ENCODE measurements at places on chromosomes 13 and 19.
A peak's percentile ranks its signal among the peaks of the same experiment; 100 is the strongest.

GRCh38 chr19:367963-368629 is 23.5 kb upstream of the MIER2 start:
- DNase-seq = no peak

- DNase-seq = no peak
These were observed 18.3 kb downstream of the TGFB1 start for GRCh38 chr19:41335467-41335866.

- no peak for DNase-seq
These were observed 42.2 kb upstream of the TEX29 start for GRCh38 chr13:111278258-111278657.

- DNase-seq = no peak
These were observed 130.8 kb downstream of the OLFM4 start for GRCh38 chr13:53159431-53159830.

GRCh38 chr19:16070366-16070990 is 5.8 kb upstream of the TPM4 start:
- no peak for DNase-seq

- DNase-seq = no peak
These were observed 21.2 kb downstream of the AP3D1 start for GRCh38 chr19:2129892-2130770.

DNA sequence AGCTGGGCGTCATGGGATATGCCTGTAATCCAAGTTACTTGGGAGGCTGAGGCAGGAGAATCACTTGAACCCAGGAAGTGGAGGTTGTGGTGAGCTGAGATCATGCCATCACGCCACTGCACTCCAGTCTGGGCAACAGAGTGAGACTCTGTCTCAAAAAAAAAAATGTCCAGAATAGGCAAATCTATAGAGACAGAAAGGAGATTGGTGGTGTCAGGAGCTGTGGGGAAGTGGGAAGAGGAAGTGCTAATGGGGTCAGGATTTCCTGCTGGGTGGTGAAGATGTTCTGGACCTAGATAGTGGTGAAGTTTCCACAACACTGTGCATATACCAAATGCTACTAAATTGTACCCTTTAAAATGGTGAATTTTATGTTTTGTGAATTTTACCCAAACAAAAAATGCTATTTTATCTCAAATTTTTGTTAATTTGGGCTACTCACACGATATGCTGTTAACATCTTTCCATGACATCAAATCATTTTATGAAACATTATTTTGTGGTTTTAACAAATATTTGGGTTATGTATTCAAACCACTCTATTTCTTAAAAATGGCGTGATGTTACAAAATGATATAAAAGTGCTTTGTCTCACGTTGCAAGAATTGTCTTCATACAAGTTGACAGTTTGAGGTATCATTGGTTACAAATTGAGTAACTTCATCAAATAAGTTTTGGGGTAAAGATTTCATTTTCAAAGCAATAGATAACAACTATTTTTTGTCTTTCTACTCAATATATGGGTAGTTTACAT is 7.4 kb upstream of the CYP4F3 start:
- no peak for DNase-seq

- no peak for DNase-seq
These were observed 2.7 kb downstream of the CRX start for GRCh38 chr19:47824396-47824795.

GRCh38 chr19:34269489-34269888 is 15.1 kb downstream of the GARRE1 start:
- no peak for DNase-seq

DNA sequence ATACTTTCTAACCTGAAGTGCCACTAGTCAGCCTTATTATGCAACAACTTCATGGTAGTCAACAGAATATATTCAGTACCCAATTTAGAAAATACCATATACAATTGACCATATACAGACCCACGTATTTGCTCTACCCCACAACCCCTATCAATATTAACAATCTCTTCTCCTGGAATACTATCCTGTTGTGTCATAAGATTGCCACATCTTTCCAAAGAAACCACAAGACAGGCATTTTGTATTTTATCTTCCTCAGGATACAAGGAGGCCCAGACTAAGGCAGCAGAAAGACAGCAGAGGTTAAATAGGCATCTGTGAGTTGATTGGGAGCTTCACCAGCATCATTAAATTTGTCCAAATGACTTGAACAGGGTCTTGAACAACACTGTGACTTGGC is 4.5 kb downstream of the SPART start:
- DNase-seq = peak; percentile 55

DNA sequence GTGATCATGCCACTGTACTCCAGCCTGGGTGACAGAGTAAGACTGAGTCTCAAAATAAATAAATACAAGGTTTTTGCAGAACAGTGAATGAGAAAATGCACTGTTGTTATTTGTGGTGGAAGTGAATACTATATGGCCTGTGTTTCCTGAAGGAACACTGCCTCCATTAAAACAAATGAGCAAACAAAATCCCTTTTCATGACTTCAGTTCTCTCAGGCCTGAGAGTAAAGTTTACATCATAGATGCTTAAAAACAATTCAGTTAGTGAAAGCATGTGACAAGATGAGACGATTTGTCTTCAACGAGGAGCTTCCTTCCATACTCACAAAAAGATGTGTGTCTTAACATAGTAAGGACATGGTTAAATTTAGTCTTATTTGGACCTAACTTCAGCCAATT is 14.4 kb downstream of the SPINT2 start:
- DNase-seq = no peak

DNA sequence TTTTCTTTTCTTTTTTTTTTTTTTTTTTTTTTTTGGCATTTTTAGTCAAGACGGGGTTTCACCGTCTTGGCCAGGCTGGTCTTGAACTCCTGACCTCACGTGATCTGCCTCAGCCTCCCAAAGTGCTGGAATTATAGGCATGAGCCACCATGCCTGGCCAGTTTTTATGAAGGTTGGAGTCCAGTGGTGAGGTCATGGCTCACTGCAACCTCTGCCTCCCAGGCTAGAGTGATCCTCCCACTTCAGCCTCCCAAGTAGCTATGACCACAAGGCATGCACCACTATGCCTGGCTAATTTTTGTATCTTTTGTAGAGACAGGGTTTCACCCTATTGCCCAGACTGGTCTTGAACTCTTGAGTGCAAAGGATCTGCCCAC is 4.2 kb downstream of the SNRPA start:
- no peak for DNase-seq

DNA sequence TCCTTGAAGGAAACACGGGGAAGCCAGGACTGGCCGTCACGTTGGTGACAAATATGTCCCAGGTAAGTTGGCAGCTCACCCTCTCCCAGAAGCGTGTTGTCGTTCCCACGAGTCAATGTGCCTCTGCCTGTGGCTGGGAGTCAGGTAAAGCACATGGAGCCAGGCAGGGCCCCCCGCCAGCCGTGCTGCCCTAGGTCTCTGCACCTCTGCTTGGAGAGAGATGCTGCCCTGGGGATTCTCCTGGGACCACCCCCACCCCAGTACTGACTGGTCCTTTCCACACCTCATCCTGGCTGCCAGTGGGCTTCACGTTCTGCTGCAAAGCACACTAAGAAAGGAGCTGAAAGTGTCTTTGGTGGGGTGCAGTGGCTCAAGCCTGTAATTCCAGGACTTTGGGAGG is 9.9 kb downstream of the ZNF114 start:
- no peak for DNase-seq

DNA sequence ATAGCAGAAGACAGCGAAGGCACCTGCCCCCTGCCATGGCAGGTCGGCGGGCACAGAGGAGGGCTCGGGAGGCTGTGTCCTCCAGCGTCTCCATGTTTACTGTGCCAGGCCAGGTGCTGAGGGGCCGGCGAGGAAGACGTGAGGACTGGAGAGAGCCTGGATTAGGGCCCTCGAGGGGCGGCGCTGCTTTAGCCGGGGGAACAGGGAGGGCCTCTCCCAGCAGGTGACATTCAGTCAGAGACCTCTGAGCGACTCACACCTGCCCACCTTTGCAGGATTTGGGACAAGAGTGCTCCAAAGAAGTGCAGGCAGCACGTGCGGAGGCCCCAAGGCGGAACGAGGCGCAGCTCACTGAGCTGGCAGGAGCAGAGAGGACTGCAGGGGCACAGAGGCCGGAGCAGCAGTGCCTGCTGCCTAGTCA is 17.6 kb downstream of the KDM4B start:
- DNase-seq = no peak

DNA sequence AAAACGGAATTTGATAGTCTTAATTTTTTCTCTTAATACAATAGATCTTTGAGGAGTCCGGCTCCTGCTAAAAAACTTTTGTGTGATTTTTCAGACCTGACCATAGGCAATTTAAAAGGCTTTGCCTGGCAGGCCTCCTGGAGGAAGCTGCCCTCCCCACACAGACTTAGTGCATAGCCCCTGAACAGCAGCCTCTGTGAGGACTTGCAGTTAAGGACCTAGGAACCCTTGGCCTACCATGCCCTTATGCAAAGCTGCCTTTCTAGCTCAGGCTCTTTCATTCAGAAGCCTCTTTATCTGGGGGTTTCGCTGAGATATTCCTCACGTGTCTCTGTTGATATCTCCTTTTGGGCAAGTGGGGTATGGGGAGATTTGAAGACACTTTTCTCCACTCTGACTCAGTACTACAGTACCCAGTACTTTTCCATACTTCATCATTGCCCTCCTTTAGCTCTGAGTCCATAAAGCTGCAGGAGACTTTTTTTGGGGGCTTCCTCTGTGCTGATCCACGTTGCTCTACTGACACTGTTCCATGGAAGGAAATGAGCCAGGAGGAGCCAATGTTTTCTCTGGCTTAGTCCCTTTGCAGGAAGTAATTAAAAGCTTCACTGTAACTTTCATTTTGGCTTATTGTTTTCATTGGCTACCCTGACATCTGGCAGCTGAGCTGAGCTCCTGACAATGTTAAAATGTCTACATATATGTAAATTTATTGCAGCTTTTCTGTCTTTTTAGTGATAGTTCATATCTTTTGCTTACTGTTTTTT is 283.1 kb downstream of the TDRD3 start:
- no peak for DNase-seq

GRCh38 chr19:45032421-45032820 is 6.4 kb upstream of the CLASRP start:
- no peak for DNase-seq

- DNase-seq = no peak
These were observed 9.7 kb downstream of the BBC3 start for GRCh38 chr19:47221080-47221841.

GRCh38 chr13:98279473-98280175 is 102.6 kb upstream of the RNF113B start:
- DNase-seq = no peak

DNA sequence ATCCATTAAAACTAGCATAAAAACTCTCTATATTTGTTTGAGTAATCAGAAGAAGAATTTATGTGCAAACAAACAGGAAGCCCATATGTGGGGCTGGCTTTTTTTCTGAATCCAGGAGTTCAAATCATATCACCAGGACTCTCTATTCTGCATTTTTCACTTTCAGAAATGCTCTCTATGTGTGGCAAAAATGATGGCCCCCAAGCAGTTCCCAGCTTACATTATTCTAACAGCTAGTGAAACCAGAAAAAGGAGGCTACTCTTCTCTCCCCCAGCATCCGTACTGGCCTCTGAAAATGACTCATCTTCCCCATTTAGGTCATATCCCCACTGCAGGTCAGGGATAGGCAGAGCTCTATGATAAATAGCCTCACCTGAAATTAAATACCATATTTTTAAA is 20.4 kb downstream of the RBM26 start:
- no peak for DNase-seq

GRCh38 chr13:44237276-44237767 is 136.3 kb upstream of the SERP2 start:
- DNase-seq = peak; percentile 91

DNA sequence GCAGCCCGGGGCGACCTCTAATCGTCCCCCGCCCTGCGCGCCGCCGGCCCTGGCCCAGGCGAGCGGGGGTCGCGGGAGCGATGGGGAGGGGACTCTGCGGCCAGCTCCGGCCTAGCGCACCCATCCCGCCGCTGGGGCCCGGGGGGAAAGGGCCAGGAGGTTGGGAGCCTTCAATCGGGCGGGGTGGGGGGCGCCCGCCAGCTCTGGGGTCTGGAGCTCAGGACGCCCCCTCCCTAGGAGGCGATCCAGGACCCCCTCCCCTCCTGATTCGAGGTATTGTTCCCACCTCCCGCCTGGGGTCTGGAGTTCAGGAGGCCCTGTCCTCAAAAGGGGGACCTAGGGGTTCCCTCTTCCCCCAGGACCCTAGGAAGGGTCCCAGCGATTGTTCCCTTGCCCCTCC is 430 bp downstream of the ZNF358 start:
- peak; percentile 42 for DNase-seq

GRCh38 chr19:11203194-11204075 is 6.1 kb upstream of the KANK2 start:
- peak; percentile 81 for DNase-seq

Data from adipocyte (in vitro differentiated cells).